ENCODE measurements at places on chromosomes 2 and 18.

- DNase-seq = no peak
Observed at GRCh38 chr18:71403501-71403900, 1114.7 kb downstream of the SOCS6 start.

DNA sequence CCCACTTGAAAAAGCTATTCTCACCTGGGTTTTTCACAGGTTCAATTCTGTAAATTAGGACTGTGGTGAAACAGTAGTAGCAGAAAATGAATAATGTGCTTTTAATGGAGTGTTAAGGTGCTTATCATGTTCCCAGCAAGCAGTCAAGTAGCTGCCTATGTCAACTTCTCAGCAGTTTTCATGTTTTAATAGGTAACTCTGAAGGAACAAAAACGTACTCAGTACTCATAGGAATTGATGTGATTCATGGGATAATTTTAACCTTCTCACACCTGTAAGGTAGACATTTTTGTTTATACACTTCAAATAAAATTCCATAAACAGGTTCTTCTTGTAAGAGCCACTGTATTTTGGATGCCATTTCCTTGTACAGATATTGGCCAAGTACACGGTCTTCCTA, 801.6 kb downstream of the MBD2 start:
- peak; percentile 72 for DNase-seq

DNA sequence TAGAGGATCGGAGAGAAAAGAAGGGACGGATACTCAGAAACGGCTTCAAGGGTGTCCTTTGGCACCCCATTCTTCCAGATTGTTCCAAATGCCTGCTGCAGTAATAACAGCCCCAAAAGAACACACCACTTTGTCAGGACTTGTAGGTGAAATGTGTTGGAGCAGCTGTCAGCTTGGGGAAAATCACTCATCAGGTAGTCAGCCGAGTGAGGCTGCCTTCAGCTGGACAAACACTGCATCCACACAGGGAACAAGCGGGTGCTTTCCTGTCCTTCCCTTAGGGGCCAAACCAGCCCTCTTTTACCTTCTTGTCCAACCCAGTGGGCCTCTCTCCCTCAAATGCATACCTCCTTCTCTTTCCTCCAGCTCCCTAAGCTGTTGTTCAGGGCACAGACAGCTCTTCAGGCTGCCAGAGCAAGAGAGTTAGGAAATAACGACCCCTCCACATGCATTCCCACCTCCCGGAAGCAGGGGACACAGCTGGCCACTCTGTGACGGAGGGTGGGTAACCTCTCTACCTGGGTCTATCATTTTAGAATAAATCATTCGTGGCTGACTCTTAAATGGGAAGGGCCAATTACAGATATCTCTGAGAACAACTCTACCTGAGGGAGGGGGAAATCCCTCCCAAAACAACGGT, 48.1 kb downstream of the BCL11A start:
- no peak for DNase-seq

DNA sequence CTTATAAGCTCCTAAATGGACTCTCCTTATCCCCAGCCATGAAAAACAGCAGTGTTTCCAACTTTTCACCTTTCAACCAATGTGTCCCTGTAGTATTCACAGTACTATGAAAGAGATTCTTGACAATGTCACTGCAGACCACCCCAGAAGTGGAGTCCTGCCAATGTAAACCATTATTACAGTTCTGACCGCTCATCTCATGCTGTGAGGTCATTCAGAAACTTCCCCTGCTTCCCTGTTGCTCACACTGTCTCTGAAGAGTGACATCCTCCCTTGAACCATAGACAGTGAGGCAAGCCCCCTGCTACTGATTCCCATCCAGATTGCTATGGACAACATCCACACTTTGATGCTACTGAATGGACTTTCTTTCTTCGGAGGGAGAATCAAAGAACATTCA, 1523.7 kb upstream of the ACVR2A start:
- DNase-seq = no peak

DNA sequence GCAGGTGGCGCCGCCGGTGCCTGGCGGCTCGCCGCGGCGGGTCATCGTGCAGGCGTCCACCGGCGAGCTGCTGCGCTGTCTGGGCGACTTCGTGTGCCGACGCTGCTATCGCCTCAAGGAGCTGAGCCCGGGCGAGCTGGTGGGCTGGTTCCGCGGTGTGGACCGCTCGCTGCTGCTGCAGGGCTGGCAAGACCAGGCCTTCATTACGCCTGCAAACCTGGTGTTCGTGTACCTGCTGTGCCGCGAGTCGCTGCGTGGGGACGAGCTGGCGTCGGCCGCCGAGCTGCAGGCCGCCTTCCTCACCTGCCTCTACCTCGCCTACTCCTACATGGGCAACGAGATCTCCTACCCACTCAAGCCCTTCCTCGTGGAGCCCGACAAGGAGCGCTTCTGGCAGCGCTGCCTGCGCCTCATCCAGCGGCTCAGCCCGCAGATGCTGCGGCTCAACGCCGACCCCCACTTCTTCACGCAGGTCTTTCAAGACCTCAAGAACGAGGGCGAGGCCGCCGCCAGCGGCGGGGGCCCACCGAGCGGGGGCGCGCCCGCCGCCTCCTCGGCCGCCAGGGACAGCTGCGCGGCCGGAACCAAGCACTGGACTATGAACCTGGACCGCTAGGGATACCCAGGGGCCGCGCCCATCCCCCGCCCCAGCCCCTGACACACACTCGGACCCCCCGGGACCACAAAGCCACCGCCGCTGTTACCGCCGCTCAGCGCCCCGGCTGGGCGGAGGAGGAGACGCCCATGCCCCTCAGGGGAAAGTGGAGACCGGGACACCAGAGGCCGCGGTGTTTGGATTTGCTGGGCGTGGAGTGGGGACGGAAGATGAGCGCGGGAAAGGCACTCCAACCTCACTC, 1.1 kb downstream of the CDK5R2 start:
- DNase-seq = no peak

DNA sequence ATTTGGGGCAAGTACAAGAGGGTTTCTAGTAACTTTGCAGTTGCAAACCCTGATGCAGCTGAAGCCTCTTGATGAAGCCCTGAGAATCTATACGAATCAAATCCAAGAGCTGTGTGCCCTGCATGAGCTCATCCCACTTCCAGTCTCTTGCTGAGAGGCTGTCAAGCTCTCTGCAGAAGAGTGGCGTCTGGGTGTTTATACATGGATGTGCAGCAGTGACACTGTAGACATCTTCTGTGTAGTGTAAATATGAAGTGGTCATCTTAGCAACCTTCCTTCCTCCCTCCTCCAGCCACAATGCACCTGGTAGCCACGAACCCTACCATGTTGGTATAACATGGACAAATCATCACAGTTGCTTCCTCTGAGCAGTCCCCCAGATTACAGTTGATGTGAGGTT, 18.4 kb upstream of the KIAA2012 start:
- no peak for DNase-seq

DNA sequence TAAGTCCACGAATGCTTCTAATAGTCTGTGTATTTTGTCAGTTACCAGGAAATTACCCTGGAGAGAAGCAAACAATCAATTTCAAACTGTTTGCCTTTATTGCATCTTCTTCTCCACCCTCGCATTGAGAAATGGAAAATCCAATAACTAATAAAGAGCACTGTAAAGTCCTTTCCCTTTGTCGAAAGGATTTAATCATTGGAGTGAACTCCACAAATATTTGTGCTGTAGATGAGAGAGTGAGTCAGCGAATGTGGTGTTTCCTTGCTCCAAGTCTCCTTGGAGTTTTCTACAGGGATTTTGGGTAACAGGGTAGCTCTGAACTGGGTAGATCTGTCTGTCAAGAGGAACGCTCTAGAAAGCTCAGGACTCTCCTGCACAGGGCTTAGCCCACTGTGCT, 240.2 kb downstream of the KCNS3 start:
- no peak for DNase-seq

GRCh38 chr2:70772486-70773155, 4.6 kb upstream of the ADD2 start:
- DNase-seq = no peak
